ENCODE measurements at places on chromosomes 11 and 22. TPM values are rescaled to one million over a fixed set of nuclear protein-coding genes. Genes with fewer than 3 reads are reported as not detected.

The OR5M8 gene
- not detected for total RNA-seq

The RTN4R gene
- 33.4 TPM for total RNA-seq

The GAL gene
- total RNA-seq = 80.9 TPM

The BAIAP2L2 gene
- 5.6 TPM for total RNA-seq

The TRIM29 gene
- 0.28 TPM for total RNA-seq

The KCTD17 gene
- total RNA-seq = 26.9 TPM

The OSM gene
- not detected for total RNA-seq

The MRGPRX4 gene
- total RNA-seq = not detected

The LDHAL6A gene
- total RNA-seq = 0.59 TPM

The PAMR1 gene
- 2.5 TPM for total RNA-seq

The VSIG10L2 gene
- total RNA-seq = not detected

The AP2A2 gene
- total RNA-seq = 36.4 TPM

The TPST2 gene
- 106 TPM for total RNA-seq

The CDC42BPG gene
- 11.6 TPM for total RNA-seq

The CNGA4 gene
- not detected for total RNA-seq

All from GM23338 (cell line).